ENCODE measurements at places on chromosomes 2 and 18. TPM values are rescaled to one million over a fixed set of nuclear protein-coding genes. Genes with fewer than 3 reads are reported as not detected.

- peak; percentile 96 for DNase-seq
Observed at GRCh38 chr2:14516844-14517243, 115.7 kb upstream of the LRATD1 start.

GRCh38 chr2:230326453-230327417 is at the start of gene SP140L:
Gene SP140L (plus strand): TSS chr2:230327193. CDS start chr2:230327270, 77 bp downstream.
- DNase-seq, result peak; percentile 81

- DNase-seq, result no peak
Observed at GRCh38 chr18:38116716-38117115, 551.1 kb upstream of the CELF4 start.

DNA sequence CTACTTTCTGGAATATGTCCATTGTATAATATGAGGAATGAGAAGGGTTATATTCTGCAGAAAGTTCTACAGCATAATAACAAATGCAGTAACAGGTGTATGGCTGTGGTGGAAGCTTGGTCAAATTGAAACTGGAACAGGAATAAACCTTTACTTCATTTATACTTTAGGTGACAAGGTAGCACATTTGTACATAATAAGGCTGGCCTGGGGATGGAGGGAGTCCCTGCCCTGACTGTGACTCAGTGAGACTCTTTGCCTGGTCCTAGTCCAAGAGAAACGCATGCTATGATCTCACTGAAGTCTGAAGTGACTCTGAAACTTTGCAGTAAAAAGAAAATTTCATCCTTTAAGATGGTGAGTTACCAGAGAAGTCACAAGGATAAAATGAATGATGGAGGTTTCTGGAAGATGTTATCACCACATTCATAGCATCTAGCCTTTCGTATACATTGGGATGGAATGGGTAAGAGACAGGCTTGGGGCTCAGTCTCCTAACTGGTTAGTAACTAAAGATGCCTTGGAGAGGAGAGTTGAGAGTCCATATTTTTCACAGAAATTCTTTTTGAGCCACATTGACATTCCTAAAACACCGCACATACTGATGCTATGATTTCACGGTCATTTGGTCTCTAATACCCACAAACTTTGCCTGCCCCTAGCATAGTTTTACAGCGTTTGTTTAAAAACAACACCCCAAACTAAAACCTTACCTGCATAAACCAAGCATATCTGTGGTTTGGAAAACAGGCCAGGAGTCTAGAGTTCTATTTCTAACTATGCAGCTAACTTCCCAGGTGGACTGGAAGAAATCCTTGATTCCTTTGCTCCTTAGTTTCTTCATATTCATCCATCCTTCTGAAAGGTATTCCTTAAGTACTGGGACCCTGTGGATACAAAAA is 42.4 kb upstream of the NABP1 start:
- DNase-seq, result peak; percentile 46

GRCh38 chr2:63048367-63049171 is 2.1 kb upstream of the OTX1 start:
- no peak for DNase-seq

GRCh38 chr18:51399491-51400122 is 202.1 kb upstream of the MEX3C start:
- DNase-seq, result no peak

UBXN4 gene
- 76.9 TPM for polyA plus RNA-seq

NAT8 gene
- not detected for polyA plus RNA-seq

Measured in fibroblast of lung (primary cell).